Fibroblast of skin of right biceps (primary cell): ENCODE measurements at places on chromosomes 7 and 10.

DNA sequence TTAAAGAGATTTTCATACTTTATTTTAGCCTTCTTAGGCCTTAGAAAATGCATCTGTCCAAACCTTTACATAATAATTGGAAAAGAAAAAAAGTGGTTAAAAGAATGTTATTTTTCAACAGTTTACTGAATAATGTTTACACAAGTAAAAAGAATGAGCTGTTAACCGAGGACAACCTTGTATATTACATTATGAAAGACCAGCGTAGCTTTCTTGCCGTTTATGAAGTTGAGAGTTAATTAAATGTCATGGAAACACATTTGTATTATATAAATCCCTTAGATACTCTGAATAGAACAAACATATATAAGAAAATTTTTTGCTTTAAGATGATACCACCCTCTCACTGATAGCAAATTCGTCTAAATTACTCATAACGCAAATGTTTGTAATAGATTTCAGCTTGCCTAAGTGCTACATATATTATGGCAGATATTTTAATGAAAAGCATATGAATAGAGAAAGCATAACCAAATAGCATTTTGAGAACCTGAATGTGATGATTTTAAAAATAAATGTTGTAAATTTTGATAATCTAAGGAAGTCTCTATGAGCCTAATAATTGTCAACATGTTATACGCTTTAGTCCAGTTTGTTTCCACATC, 9.1 kb downstream of the CACNB2 start:
- no peak for DNase-seq

DNA sequence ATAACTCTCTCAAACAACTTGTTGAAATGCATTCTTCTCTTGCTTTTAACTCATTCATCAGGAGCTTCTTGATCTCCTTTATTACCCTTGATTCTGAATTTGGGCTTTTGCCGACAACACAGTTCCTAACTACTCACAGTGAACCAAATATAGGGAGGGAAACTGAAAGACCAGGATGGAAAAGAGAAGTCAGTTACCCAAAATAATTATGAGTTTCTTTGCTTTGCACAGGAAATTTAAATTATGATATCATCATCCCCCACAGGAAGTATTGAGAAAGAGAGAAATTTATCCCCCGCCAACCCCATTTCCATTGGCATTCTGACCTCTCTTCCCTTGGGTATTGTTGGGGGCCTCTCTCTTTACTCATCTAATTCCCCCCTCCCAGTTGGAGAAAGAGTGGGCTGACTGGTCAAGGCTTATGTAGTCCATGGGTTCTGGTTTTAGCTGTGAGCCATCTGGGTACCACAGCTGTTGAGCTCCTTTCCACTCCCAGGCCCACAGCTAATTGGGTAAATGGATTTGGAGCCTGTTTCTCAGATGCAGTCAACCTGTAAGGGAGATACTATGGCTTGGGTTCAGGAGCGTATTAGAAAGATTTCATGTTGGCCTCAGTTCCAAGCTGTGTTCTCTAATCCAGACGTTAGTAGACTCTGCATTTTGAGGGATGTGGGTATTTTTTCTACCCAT, 109.0 kb downstream of the FZD1 start:
- peak; percentile 40 for DNase-seq

DNA sequence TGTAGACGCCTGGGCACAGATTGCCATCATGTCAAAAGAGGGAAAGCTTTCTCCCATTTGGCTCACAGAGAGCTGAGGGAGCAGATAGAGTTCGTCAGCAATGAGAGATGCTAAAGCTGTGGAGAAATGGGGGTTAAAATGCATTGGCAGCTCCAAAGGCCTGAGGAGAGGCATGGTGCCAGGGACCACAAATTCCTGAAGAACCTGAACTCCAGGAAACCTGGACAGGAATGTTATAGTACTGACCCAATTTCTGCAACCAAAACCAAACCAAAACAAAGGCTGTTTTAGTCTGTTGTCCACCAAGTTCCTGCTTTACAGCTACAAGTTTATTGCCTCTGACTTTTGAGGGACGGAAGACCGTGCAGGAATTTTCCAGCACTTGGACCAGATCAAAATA, 575.7 kb downstream of the REEP3 start:
- peak; percentile 46 for DNase-seq

DNA sequence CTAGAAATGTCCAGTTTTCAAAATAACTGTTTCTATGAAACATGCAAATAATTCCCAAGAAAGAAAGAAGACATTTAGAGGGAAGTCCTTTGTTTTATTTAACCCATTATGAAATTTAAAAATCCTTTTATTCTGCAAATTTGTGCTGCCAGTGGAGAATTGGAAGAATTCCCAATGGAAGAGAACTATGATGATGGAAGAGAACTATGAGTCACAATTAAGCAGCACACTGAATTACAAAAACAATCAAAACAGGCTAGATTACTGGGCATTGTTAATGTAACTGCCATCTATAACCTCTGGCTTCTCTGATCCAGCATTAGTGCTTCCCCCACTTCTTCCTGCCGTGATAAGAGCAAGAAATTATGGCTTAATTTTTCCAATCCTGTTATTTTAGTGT, 126.2 kb upstream of the FEZF1 start:
- no peak for DNase-seq

- DNase-seq: no peak
Observed at GRCh38 chr10:70274643-70275042, 9.2 kb downstream of the NPFFR1 start.

GRCh38 chr7:39353615-39354376, 212.4 kb upstream of the YAE1 start:
- peak; percentile 90 for DNase-seq

DNA sequence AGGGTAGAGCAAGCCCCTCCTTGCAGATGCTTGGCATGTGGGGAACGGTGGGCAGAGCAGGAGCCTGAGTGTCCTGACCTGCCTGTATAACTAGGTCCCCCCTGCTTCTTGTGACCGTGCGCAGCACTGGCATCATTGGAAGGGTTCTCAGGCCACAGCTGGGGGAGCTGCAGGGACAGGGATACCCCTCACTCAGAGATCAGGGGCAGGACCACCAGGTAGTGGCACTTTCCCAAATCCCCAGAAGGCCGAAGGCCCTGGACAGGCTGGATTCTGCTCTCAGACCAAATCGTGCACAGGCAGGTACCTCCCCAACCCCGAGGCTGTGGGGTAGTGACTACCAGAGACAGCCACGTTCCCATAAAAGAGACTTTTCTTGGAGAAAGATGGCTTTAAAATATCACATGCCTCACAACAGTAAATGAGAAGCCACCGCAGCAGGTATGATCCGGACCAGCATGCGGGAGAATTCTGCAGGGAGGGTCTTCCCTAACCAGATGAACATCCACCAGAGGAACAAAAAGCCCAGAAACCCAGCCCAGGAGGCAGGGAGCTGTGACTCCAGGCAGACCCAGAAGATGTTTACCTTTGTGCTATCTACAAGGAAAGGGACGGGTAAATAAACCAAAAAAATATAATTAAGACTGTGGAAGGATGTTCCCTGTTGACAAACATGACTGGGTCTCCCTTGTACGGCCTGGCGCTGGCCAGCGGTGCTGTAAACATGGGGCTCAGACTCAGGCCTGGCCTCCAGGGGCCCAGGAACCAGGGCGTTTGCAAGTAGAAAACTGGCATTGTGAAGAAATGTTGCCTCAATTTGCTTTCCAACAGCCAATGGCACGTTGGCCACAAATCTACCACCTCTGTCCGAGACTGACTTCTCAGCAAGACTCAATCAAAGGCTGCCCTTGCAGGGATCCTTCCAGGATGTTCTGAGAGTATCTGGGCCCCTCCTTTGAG, 180.0 kb downstream of the TNS3 start:
- DNase-seq: no peak

GRCh38 chr10:48725708-48726107, 41.0 kb downstream of the WDFY4 start:
- no peak for DNase-seq

GRCh38 chr7:143288836-143289235, 685 bp downstream of the CASP2 start:
- DNase-seq: peak; percentile 15

GRCh38 chr7:26467104-26467503, 175.4 kb downstream of the SNX10 start:
- DNase-seq: no peak

GRCh38 chr10:95909561-95909960, 1.8 kb downstream of the CC2D2B start:
- peak; percentile 8 for DNase-seq

GRCh38 chr10:11223507-11224140, 206.0 kb downstream of the CELF2 start:
- DNase-seq: no peak

- no peak for DNase-seq
Observed at GRCh38 chr10:50381642-50382041, 130.3 kb upstream of the ASAH2 start.

- no peak for DNase-seq
Observed at GRCh38 chr10:37680243-37680683, 177.1 kb downstream of the ZNF248 start.

DNA sequence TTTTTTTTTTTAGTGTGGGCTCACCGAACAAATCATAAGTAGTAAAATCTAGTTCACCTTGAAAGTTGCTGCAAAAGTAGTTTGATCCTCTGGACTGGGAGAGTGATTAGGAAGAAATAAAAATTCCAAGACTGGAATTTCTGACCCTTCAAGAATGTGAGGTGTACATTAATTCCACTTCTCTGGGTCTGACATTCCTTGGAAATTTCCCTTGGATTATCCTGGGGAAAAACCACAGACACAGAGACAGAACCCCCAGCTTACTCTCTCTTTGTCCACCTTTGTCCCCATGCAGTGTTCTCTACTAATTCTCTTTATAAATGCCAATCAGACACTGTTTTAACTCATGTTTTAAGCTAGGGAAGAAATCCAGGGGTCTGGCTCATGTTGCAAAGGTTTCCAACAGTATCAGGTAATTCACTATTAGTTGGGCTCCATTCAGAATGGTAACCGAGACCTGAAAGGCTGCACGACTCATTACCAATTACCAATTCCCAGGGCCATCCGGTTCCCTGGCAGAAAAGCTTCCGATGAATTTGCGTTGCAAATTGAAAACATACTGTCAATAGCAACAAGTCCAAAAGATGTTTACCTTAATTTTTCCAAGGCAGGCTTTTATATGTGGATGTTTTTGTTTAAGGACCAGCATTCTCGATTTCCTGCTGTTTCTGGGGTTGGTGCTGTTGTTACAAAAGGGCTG, 86.3 kb downstream of the BAMBI start:
- no peak for DNase-seq
